ENCODE measurements at places on chromosomes 4 and X.

- no peak for DNase-seq
These were observed 43.6 kb downstream of the WFS1 start for GRCh38 chr4:6313216-6313615.

DNA sequence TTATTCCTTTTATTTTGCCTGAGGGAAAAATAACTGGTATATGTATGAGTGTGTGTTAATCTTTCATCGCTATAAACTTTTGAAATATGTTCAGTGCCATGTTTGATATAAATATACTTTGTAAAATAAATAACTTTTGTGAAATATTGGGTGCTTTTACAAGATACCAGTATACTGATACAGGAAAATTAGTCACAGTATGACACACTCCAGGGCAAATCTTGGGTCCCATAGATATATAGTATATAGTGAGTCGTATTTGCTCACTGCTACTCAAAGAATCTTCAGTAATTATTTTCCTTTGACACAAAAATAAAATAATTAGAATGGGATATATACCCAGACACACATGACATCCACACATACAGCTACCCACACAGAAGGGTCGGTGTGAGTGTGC is 472.3 kb downstream of the GRID2 start:
- no peak for DNase-seq

DNA sequence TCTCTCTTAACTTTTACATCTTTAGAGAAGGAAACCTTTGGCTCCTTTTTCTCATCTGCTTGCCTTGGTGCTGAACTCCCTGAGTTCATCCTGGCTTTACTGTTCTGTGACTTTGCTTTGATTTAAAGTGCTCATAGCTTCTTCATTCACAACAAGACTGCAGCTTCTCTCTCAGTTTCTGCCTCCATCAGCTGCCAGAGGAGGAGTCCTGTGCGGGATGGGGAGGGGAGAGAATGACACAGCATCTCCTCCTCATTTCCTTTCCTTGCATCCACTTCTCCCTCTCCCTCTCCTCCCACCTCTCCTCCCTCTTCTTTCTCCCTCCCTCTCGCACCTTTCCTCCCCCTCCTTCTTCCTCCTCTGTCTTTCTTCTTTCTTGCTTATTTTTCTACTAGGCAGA is 42.0 kb downstream of the CBLL2 start:
- DNase-seq = no peak

DNA sequence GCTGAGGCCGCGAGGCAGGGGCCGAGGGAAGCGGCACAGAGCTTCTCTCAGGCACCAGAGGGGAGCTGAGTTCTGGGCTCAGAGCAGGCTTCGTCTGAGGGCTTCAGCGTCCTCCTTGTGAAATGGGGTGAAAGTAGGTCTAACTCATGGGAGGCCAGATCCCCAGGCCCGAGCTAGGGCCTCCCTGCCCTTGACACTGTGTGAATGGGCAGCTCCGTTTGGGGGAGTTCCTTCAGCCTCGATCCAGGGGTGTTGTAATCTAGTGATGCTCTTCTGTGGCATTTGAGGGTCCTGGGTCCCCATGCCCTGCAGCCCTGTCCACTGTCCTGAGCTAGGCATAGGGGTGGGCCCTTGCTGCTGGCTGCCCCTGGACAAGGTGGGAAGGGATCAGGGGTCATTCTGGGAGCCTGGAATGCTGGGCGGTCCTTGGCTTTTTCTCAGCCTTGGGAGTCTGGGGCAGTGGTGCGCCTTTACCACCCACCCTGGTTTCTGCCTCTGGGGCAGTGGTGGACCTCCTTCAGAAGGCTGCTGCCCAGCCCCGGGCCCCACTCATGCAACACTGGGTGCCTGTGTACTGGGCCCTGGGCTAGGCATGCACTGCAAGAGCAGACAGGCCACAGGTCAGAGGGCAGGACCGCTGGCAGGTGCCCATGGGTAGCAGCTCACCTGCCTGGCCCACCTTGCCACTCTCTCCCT is 4.1 kb downstream of the SH3BP2 start:
- DNase-seq = no peak

- DNase-seq = peak; percentile 42
These were observed 39.7 kb downstream of the NSG1 start for GRCh38 chr4:4426511-4427120.

GRCh38 chrX:87006561-87006960 is 511.0 kb upstream of the KLHL4 start:
- no peak for DNase-seq

DNA sequence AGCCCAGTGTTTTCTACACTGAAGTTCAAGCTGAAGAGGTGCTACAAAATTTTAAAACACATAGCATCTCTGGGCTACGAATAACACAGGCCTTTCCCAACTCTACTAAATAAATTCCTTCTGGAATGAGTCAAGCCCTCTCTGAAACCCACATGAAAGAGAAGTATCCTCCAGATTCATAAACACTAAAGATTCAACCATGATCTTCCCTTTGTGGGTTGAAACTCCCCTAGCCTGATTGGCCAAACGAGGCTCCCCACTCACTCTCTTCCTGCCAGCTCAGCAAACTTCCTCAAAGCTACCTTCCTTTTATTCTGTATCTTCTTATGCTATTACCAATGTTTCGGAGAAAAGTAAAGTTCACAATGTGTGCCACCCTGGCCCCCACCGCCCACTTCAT is 95.4 kb downstream of the NKX6-1 start:
- no peak for DNase-seq

- no peak for DNase-seq
These were observed 16.9 kb upstream of the ANOS1 start for GRCh38 chrX:8748855-8749254.

DNA sequence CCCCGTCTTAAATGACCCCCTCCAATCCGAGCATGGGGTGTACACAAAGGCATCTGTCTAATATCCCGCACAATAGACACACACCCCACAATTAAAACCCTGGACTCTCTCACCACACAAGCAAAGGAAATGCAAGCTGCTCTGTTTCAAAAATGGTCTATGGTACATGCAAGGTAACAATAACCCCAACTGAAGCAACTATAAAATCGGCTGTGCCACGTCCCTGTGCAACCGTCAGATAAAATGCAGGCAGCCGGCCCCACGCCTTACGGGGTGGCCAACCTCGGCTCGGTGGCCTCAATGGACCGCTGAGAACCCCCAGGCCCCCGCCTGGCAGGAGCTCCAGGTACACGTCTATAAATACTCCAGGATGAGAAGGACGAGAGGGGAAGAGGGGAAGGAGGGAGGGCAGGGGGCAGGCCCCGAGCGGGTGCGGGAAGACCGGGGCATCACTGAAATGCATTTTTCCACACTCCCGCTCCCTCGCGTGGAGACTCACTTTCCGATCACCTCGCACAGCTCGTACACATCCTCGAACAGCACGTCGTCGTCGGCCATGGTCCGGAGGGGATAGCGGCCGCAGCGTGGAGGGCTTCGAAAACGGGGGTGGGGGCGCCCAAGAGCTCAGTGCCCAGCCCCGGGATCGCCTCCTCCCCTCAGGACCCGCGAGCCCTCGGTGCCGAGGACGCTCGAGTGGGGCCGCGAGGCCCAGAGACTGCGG is 763 bp downstream of the CASK start:
- DNase-seq = peak; percentile 71

DNA sequence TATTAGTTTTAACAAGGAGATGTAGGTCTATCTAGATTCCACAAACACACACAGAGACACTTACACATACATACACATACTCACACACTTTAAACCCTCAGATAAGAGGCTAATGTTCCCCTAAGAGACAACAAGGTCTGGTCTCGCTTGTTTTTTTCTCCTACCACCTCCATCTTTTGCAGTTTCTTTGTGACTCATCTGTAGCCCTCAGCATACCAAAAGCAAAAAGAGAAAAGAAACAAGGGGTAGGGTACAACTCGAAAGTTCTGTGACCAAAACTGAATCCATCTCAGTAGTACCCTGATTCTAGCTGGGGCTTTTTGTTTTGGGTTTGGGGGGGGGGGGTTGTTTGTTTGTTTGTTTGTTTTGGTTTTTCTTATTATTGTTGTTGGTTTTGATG is 12.2 kb upstream of the EXOSC9 start:
- no peak for DNase-seq

DNA sequence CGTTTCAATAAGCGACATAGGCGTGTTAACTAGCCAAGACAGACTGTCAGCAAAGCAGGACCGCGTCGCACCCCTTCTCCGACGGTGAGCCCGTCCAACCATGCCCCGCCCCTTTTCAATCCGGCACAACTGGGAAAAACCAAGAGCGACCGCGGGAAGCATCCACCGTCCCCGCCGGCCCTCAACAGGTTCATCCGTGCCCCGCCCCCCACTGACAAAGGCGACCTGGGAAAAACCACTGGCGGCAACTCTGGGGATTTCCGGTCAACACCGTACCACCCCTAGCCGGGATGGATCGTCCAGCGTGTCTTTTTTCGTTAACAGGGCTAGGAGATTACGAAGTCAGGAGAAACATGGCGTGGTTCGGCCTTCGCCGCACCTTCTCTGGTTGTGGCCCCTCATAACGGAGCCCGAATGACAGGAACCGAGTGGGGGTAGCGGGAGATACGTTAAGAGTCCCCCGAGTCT is 377 bp downstream of the TIMM17B start:
- peak; percentile 77 for DNase-seq

Data from type B pancreatic cell (in vitro differentiated cells).